NCI-H526 treated with DMSO at 0.1 percent for 48 hours (cell line): ENCODE measurements at places on chromosomes 6 and 20.

- DNase-seq, result no peak
These were observed 11.3 kb upstream of the MAP3K5 start for GRCh38 chr6:136803608-136804007.

DNA sequence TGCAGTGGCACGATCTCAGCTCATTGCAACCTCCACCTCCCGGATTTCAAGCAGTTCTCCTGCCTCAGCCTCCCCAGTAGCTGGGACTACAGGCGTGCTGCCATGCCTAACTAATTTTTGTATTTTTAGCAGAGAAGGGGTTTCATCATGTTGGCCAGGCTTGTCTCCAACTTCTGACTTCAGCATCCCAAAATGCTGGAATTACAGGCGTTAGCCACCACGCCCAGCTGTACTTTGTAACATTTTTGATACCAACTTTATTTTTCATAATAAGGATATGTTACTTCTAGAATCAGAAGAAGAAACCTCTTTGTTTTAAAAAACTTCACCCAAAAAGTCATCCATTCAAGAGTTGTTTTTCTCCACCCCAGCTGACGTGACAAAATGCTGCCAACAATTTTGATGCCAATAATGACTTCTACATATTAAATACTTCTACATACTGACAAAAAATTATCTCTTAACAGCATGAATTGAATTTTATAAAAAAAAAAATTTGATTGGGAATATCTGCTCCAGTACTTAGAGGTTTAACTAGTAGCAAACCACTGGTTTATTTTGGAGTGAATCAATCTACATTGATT is 22.5 kb upstream of the PRIM2 start:
- DNase-seq, result no peak

DNA sequence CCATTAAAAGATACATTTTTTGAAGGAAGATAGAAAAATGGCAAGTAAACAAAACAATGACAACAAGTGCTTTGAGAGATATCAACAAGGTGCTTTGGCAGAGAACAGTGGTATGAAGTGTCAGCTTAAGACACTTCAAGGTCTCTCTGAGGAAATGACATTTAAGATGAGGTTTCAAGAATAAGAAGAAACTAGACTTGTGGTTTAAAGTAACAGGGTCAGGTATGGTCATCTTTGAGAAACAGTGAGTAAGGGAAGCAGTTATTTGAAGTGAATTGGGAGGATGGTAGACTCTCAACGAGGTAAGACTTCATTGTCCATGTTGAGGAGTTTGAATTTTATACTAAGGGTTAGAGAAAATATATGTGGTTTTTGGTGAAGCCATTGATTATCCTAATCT is 77.8 kb downstream of the SYCP2L start:
- no peak for DNase-seq

DNA sequence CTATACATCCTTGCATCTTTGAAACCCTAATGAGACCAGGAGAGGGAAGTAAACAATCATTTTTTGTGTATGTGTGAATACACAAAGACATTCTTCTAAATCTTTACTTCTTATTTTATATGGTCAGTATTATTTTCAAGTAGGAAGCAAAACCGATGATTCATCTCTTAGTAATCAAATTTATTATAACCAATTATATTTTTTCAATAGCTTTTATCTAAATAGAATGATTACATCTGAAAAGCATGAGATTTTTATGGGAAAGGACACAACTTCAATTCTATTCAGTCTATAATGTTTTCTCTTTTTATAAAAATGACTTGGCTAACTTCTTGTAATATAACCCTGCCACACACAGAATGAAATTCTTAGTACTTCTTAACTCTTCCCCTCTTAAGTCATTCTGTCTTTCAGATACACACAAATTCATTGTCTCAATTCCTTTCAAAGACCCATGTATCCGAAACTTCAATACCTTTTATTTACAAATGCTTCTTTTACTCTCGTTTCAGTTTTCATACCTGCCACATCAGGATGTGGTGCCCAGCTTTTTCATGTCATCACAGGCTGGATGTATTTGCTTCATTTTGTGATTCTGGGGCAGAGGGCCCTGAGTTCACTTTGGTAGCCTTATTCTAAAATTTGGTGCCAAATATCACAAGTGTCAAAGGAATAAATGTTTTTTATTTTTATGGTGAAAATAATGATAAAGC is 227.0 kb downstream of the PHF3 start:
- no peak for DNase-seq

DNA sequence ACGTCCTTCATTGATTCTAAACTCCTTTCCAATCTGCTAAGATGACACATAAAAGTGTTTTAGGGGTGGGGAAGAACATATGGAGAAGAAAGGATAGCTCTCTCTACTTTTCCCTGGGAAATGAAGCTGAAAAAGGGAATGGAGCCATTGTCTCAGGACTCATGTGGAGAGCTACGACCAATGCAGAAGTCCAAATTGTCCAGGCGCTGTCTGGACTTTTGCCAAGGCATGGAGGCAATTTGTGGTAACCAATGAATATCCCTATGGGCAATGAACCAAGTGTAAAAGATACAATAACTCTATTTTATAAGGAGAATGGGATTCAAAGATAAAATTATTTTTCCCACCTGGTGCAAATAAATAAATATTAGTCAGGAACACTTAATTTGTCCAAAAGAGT is 16.1 kb downstream of the FBXL4 start:
- DNase-seq, result no peak
